NCI-H1417 treated with DMSO at 0.1 percent for 48 hours (cell line): ENCODE measurements at places on chromosomes 6 and 20.
A peak's percentile ranks its signal among the peaks of the same experiment; 100 is the strongest.

DNA sequence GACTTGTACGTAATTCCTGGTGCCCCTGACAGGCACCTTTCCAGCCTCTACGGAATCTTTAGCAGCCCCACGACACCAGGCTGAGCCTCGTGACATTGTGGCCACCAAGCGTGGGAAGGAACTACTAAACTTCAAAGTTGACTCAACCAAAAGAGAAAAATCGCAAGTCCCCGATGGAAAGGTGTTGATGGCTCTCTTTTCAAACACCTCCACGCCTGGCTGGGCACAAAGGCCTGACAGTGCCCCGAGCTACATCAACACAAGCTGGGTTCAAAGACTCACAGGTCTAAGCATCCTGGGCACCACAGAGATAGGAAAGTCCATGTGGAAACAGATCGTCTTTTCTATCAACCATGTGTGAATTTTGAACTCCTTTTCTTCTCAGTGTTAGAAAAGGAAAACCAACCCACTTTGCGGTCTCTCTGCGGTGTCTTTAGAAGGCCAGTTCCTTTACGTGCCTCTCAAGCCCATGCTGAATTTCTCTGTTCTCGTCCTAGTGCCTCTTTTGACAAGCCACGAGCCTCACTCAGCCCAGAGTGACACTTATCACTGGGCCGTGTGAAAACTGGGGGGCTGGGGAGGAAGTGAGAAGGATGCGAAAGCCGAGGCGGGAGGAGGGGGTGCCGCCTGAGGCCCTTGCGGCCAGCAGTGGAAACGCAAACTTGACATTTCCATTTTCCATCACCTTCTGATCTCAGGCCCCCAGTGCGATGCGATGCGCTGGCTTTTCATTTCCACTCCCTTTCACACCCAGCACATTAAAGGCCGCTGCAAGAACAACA is 59.4 kb downstream of the GFOD1 start:
- DNase-seq, result no peak

DNA sequence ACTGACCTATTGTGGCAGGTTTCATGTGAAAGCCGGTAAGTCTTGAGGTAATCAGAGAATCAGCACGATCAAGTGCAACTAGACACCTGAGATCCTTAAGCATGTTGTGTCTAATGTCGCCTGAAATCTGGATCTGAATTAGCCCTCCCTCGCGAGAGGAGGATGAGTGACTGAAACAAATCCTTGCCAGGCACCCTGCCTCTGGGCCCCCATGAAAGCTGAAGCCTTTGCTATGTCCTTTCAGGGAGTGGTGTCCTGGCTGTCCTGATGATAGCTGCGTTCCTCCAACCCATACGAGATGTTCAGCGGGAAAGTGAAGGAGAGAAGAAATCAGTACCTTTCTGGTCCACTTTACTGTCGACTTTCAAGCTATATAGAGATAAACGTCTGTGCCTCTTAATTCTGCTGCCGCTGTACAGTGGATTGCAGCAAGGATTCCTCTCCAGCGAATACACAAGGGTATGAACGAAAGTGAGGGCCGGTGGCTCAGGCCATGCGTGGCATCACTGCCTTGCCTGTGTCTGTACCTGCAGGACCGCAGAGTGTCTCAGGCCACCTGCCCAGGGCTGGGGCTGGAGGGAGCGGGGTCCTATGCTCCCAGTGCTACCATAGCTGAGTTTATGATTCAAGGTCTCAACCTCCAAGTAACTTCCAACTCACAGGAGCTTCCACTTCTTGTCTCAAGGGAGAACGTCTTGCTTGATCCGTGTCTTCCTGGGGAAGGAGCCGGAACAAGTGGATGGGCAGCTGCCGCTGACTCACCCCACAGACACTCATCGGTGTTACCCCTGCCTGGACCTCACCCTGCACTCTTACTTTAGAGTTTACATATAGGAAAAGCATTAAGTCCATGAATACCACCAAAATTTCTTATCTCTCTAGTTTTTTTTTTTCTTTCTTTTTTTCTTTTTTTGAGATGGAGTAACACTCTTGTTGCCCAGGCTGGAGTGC is 12.8 kb downstream of the UNC93A start:
- no peak for DNase-seq

- DNase-seq, result peak; percentile 39
Measured at GRCh38 chr6:118934461-118935330, at the start of gene MCM9. Gene MCM9 (minus strand): TSS chr6:118935159. CDS start chr6:118931723, 3,436 bp downstream.

DNA sequence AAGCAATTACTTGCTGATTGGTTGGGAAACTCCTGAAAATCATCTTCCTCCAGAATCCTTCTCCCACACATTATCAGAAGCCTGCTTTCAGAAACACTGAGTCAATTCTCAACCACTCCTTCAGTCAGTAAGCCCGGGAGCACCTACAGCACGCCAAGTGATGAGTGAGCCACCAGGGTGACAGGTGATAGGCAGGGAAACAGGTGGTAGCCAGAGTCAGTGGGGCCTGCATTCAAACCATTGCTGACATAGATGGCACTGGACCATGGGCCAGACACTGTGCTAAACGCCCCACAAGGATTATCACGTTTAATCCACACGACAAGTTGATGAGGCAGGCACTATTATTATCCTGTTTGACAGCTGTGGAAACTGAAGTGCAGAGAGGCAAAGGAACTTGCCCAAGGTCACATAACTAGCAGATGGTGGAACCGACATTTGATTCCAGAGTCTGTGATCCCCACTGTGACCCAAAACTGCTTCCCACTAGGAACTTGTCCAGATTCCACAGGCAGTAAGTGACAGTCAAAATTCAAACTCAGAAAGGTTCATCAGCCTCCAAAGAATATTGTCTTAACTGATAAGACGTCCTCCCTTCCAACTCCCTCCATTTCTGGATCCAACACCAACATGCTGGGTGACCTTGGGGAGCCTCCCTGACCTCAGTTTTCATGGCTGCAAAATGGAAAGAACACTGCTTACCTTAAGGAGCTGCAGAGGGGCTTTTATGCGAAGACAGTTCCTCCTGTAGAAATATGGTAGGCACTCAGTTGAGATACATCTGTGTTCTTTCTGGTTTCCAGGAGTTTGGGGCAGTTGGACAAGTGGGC is 23.9 kb upstream of the TOP1 start:
- DNase-seq, result no peak

DNA sequence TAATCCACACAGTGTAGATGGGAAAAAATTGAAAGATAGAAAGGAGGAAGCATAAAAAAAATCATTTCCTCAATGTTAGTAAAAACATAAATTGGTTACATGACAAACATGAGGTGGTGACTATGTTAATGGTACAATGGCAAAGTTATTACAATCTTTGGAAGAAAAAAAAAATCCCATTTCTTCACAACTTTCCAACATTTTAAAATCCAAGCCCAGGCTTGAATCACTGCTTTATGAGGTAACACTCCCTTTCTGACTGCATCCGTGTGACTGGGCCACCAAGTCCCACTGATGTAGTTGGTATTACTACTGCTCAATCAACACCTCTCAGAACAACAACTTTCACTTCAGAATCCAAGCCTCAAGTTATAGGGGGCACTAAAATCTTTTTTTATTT is 160.4 kb downstream of the BTBD9 start:
- DNase-seq, result no peak

- DNase-seq, result no peak
Measured at GRCh38 chr6:137874204-137875057, 7.4 kb downstream of the TNFAIP3 start.

DNA sequence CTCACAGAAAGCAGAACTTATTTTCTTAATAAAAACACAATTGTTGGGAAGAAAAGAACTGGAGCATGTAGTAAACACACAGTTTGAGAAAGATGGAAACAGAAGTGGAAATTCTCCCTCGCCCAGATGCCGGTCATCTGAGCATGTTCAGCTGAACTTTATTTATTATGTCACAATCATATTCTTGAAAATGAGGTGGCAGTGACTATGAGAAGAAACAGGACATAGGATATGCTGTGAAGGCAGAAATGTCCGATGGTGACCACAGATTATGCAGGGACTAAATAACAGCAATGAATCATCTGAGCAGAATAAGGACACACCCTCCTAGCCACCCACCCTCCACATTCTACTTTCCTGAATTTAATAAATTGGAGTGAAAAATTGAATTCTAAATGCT is 425.3 kb upstream of the NOX3 start:
- DNase-seq, result no peak

- no peak for DNase-seq
Measured at GRCh38 chr20:37317994-37318640, 27.8 kb upstream of the SRC start.

GRCh38 chr6:110682460-110682853 is 132.8 kb downstream of the CDK19 start:
- DNase-seq, result no peak

DNA sequence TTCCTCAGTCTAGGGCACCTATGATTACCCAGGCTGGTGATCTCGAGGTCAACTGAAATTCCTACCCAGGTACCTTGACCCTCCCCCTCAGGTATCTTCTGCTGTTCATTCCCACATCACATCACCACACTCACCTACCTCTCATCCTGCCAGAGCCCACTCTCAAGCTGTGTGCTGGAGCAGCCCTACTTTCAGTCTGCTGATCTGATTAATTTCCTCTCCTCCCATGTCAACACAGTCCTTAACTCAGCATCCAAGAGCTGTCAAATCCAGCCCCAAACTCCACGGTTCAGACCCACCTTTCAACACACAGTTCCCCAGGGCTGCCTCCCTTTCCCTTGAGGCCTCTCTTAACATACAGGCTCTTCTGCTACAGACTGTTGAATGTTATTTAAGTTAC is 42.4 kb downstream of the EZR start:
- no peak for DNase-seq

- DNase-seq, result no peak
Measured at GRCh38 chr6:11025921-11026635, 18.0 kb downstream of the ELOVL2 start.

DNA sequence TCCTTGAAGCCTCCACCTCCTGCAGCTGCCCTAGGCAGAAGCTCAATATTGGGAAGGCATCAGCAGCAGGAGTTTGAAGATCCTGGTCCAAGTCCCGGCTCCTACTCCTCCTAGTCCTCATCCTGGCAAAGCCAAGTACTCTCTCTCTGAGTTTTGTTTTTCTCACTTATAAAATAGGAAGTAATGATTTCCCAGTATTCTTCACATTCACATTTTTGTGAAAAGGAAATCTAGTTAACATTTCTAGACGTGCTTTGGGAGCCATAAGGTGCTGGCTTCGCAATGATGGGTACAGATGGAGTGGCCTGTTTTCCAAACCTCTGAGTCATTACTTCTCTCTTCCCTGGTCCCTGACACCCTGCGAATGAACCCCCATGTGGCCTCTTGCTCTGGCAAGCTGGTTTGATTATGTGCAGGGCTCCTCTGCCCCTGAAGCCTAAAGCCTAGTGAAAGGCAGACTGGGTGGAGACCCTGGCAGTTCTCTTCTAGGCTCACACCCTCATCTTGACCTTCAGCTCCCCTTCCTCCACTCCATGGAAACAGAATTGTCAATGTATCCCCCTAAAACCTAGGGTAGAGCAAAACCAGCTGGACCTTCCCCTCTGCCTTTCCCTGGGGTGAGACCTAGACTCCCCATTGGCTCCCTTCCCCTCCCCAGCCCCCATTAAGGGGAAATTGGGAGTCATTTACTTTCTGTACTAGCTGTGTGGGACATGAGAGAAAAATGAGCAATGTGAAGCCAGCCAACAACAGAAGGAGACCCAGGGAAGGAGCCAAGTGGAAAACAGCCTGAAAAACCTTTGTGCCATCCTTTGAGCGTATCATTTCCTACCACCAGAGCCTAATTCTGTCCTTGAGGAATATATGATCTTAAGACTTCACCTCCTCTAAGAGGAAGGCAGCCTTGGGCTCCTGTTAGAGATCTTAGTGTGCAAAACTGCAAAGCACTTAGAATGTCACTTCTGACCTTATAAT is 158.4 kb downstream of the UST start:
- no peak for DNase-seq

GRCh38 chr6:87932361-87932760 is 115.3 kb upstream of the SPACA1 start:
- no peak for DNase-seq

DNA sequence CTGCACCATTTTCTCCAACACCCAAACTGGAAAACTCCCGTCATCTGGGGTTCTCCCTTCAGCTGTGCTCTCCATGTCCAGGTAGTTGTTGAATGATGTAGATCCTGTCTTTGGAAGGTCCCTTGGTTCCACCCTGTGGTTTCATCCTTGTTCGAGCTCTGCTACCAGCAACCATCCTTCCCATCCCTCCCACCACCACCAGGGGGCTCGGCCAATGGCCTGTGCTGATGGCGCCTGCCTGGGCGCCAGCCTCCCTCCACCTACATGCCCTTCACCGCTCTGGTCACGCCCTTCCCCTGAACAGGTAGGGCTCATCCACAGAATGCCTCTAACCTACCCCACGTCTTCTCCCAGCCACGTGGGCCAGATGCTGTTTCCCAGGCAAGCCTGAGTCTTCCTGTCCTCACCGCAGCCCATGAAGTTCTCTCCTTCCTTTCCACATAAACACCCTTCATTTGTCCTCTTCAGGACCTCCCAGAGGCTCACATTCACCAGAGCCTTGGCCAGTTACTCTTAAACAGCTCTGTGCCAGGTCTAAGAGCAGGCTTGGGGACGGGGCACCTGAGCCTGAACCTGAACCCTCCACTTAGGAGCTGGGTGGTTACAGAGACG is 75.1 kb upstream of the DUSP22 start:
- DNase-seq, result no peak

DNA sequence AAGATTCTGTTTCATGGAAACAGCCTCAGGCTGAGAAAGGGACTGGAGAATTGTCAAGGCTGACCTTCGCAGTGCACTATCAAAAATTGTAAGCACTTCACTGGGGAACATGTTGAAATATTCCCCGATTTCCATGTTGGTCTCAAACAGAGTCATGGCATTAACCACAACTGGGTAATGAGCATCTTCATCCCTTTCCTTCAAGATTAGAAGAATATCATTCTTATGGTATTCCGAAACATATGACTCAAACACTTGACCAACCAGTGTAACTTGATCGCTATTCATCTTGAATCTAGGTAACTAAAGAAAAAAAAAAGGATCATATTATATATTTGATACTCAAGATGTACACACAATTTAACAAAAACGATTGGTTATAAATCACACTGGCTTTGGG is 3.5 kb downstream of the MCM9 start:
- no peak for DNase-seq

GRCh38 chr20:63027922-63028389 is 21.2 kb upstream of the BHLHE23 start:
- no peak for DNase-seq

GRCh38 chr6:7535498-7535897 is 6.0 kb upstream of the DSP start:
- no peak for DNase-seq

- DNase-seq, result no peak
Measured at GRCh38 chr6:44009425-44010321, 117.6 kb downstream of the MRPL14 start.

DNA sequence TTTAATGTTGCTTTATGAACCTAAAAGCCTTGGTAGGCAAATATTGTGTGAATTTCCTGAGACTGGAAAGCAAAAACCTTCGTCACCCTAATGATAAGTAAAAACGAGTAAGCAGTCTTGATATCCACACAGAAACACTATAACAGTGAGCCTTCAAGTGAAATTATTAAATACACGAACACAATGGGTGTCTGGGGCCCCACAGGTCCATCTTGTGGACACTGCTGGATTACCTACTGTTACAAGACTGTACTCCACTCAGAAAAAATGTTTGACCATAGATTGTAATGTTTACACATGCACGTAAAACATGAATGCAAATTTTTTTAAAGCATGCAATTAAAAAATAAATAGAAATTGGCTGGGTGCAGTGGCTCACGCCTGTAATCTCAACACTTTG is 466.9 kb downstream of the CD83 start:
- no peak for DNase-seq

GRCh38 chr6:14312587-14312986 is 195.0 kb downstream of the CD83 start:
- DNase-seq, result no peak
